Mesothelial cell of epicardium (in vitro differentiated cells): ENCODE measurements at places on chromosomes 1 and 21. TPM values are rescaled to one million over a fixed set of nuclear protein-coding genes. Genes with fewer than 3 reads are reported as not detected.

The DCST2 gene
- total RNA-seq, result 1.8 to 2.9 TPM (median 1.9 TPM) in 3 replicates

The ANGPTL3 gene
- not detected in 3 replicates for total RNA-seq

The EXOSC10 gene
- total RNA-seq, result 68.1 to 76.9 TPM (median 73.7 TPM) in 3 replicates

The TTC39A gene
- 8.0 to 10.1 TPM (median 8.4 TPM) in 3 replicates for total RNA-seq

The SLAMF1 gene
- not detected in 3 replicates for total RNA-seq

The FAM78B gene
- 0.07 to 0.16 TPM in 2 of 3 replicates, not detected in the other for total RNA-seq

The RGSL1 gene
- not detected in 3 replicates for total RNA-seq

The LPAR3 gene
- 0.67 to 1.00 TPM (median 0.99 TPM) in 3 replicates for total RNA-seq

The CACYBP gene
- total RNA-seq, result 58.8 to 70.0 TPM (median 63.7 TPM) in 3 replicates

The MYOG gene
- not detected in 3 replicates for total RNA-seq

The OR2T35 gene
- total RNA-seq, result not detected in 3 replicates

The AKR7A2 gene
- 52.7 to 56.0 TPM (median 53.7 TPM) in 3 replicates for total RNA-seq

The ACTL8 gene
- not detected in 3 replicates for total RNA-seq
